ENCODE measurements at places on chromosomes 12 and 14.

DNA sequence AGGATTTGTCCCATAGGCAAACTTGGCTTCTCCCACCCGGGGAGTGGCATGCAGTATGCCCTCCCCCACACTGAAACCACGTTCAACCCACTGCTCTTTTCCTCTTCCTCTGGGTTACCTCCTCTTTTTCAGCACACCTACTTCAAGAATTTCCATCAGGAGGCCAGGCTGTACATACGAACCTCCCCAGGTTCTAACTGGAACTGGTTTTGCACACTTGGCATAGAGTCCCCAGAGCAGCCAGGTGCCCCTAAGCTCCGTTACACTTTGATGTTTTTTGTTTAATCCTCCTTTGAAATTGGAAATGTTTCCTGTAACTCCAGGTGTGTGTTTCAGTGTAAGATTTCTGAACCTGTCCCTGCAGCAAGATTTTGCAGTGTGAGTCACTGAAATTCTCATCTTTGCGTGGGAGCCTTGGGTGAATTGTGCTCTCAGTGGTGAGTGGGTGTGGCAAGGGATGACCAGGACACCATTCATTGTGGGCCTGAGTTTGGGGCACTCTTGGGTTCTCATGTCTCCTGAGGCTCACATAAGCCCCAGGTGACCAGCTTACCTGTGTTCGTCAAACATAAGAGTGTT lies 18.2 kb downstream of the CD9 start:
- no peak for DNase-seq

DNA sequence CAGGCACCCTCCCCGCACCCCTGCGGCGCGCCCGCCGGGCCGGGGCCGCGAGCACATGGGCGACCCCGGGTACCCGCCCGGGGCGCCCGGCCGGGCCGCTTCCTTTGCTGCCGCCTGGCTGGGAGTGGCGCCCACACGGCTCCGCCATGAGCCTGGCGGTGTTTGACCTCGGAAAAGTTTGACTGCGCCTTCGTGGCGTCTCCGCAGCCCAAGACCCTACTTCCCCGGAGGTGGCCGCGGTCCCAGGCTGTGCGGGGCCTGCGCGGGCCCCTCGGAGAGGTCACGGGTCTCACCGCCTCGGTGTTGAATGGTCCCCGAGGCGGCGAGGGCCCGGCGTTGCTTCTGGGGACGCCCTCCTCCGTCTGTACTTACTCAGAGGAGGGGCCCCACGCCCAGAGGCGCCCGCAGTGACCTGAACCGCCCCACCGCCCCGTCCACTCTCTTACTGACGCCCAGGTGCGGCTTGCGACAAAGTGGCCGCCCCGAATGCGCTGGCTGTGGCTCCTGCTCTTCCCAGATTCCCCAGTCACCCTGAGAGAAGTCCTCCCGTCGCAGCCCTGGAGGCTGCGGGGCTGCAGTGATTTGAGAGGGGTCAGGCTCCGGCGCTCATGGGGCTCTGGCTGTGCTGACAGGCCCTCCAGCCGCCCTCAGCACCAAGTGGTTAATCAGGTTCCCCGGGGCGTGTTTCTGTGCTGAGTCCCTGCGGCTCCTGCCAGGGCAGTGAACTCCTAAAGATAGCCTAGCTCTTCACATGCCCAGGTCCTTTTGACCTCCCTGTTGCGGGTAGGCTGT lies 5.8 kb downstream of the KMT5A start:
- peak; percentile 55 for DNase-seq

GRCh38 chr12:113056631-113057488 lies at the start of gene DTX1:
TSS of gene DTX1 (plus strand) at chr12:113056730. CDS start at chr12:113058193, 1,463 bp downstream.
- no peak for DNase-seq

GRCh38 chr14:64478634-64479250 lies 13.4 kb downstream of the AKAP5 start:
- DNase-seq: no peak

DNA sequence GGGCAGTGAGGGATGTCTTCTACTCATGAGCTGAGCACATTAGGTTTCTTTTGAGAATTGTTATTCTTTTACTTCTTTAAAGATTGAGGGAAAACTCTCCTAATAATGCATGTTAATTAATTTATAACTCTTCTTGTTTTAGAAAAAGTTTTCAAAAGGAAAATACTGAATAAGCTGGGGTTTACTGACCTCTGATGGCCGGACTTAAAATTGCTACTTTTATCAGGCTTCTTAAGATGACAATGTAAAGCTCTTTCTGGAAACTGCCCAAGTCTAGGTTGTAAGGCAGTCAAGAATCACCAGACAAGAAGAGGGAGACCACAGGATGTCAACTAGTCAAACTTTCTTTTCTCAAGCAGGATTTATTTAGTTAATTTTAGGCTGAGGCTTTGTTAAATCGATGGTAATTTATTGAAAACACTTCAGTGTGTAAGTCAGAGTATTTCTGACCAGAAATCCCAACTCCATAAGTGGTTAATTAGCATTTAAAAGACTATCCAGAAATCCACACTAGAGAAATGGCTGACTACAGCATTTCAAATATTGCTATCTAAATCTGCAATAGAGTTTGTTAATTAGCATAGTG lies 82.1 kb downstream of the AVPR1A start:
- no peak for DNase-seq

DNA sequence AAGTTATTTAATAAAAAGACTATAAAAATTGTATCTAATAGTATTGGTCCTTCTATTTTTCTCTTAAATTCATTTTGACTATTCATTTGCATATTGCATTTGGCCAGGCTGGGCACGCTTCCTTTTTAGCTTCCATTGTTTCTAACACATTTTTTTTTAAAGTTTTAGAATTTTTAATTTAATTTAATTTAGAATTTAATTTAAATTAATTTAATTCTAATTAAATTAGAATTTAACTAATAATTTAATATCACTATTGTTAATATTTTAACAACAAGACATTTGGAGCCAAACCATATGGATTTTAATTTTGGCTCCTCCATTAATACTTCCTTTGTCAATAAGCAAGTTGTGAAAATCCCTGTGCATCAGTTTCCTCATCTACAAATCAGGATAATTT lies 856.9 kb upstream of the SEL1L start:
- no peak for DNase-seq

- no peak for DNase-seq
Observed at GRCh38 chr14:105154476-105154871, 14.1 kb downstream of the JAG2 start.

DNA sequence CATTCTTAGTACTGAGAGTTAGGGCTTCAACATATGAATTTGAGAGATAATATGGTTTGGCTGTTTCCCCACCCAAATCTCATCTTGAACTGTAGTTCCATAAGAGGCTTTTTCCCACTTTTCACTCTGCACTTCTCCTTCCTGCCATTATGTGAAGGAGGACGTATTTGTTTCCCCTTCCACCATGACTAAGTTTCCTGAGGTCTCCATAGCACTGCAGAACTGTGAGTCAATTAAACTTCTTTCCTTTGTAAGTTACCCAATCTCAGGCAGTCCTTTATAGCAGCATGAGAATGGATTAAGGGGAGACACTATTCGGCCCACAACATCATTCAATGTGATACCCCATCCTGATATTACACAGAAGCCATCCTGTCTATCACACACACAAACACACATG lies 36.8 kb upstream of the ALG10B start:
- no peak for DNase-seq

All from C1 segment of cervical spinal cord (tissue), 14 donors.